ENCODE measurements at places on chromosomes 2 and 18. TPM values are rescaled to one million over a fixed set of nuclear protein-coding genes. Genes with fewer than 3 reads are reported as not detected.

DNA sequence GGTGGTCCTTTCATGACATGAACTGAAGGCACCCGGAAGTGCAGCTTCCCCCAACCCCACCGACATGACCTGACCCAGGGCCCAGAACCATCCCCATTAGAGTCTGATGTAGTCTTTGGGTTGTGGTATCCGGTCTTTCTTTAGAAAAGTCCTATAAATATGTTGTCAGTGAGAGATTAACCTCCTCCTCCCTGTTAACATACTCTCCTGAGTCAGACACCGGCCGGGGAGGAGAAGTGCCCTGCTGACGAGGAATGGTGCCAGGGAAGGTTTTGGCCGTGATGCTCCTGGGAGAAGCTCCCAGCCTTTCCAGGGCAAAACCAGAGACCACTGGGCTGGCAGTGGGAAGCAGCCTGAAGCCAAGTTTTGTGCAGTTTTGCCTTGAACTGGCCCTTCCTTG lies 109.0 kb downstream of the LAMA3 start:
- peak; percentile 87 for DNase-seq

- DNase-seq: peak; percentile 64
These were observed 71.2 kb upstream of the ZNF236 start for GRCh38 chr18:76750917-76751890.

GRCh38 chr2:61439241-61440002 lies 31.5 kb downstream of the USP34 start:
- peak; percentile 87 for DNase-seq

DNA sequence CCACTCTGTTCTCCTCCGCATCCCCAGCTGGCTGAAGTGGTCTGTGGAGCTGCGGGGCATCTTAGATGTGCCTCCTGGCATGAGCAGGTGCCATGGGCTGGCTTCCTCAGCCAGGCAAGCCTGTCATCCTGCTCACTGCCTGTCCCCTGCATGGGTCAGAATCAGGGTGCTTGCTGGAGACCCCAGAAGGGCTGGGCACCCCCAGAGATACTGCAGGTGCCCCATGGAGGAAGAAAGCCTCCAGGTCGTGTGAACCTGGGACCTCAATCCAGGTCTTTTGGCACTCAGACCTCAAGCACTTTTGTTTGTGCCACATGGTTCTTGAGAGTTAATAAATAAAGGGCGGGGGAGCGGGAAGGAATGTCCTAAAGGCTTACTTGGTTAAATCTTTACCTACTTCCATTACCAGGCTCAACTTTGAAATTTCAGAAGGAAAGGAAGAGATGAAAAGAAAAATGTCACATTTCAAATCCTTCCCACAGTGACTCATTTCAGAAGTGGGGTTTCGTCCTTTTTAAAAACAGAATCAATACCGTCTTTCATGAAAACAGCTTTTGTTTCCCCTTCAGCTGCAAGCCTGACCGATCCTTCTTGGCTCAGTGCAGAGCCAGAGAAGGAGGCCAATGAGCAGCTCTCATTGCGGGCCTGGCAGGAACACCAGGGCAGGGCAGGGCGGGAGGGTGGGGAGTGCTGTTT lies 69.9 kb downstream of the RHOB start:
- DNase-seq: no peak

- no peak for DNase-seq
These were observed 156.1 kb downstream of the MYO1B start for GRCh38 chr2:191401287-191401686.

DNA sequence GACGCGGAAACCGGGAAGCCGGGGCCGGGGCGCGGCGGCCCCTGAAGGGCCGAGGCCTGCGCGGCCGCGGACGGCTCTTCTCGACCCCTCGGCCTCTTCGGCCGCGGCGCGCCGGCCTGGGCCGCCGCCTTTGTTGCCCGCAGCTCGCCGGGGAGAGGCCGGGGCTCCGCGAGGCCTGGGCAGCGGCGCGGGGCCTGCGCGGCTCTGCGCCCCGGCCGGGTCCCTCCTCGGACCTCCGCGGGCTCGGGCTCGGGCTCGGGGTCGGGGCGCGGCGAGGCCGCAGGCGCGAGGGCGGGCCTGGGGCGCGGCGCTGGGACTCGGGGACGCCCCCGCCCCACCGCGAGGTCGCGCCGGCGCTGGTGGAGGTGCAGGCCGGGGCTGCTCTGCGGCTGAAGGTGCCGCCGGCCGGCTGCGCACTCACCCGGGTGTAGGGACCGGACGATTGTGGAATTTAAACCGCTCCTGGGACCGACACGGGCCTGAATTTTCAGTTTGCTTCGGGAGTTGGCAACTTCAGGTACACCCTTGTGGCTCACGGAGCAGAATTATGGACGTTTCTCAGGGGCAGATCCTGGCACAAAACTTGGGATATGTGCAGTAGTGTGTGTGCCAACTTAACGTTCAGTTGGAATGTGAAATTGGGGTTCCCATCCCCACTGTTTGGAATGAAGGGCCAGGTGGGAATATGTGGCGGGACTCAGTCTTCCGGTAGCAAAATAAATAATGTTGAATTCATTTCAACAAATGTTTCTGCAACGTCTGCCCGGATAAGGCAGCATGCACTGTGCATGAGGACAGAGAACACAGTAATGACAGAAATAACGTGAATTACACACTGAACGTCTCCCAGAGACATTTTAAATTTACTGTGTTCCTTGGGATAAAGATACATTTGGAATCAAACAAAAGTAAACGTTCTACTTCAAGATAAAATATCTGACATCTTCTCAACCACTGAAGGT lies 787 bp downstream of the SOCS6 start:
- DNase-seq: no peak

- no peak for DNase-seq
These were observed 28.3 kb upstream of the TOGARAM2 start for GRCh38 chr2:28952836-28953211.

GRCh38 chr18:36309436-36310391 lies 12.2 kb downstream of the FHOD3 start:
- DNase-seq: no peak

- no peak for DNase-seq
These were observed 19.6 kb upstream of the WDR75 start for GRCh38 chr2:189421644-189422043.

- DNase-seq: no peak
These were observed 163.6 kb upstream of the ZNF516 start for GRCh38 chr18:76658627-76659026.

DNA sequence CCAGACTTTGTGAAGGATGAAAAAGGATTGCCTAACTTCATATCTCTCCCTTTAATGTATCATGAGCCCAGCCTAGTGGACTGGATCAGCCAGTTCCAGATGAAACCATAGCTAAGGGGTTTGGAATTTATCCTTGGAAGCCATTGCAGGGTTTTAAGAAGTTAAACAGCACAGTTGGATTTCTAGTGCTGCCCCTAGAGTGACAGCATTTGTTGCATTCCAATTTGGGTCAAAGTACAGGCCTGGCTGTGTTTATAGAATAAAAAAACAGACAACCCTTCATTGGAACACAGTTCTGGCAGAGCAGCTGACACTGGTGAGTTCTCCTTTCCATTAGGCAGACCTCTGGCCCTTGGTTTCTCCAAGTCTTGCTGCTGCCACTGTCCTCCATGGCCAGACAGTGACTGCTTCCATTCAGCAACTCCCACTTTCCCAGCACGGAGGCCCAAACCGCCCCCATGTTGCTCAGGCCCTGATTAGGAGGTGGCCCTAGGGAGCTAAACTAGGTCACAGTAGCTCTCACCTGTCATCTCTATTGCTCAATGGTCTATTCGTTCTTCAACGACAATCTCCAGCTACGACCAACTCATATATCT lies 8.0 kb downstream of the GPR39 start:
- peak; percentile 83 for DNase-seq

DNA sequence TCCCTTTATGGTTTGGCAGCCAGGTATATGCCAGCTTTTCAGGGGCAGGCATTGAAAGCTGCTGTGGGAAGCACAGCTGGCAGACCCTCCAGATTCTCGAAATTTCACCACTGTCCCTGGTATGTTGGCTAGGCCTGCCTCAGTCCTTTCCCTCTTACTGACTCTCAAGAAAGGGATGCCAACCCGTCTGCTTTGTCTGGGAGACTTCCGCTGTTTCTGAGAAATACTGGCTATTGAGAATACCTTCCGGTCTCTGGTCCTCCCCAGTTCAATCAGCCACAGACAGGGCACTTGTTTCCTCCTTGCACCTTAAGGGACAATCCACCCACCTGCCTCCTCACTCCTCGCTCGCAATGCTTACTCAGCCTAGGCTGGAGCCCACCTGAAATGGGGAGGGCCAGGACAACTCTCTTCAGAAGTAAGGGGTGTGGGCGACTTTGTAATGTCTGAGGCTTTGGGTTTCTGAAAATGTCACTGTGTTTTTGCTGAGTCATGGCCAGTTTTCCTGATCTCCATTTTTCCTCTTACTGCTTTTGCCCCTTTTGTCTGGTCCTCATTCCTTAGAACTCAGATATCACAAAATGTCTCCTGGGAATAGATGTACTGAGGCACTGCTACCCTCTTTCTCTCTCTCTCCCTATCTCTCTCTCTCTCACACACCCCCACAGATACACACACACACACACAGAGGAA lies 571.1 kb downstream of the TNS1 start:
- peak; percentile 90 for DNase-seq

- DNase-seq: no peak
These were observed 41.1 kb upstream of the C1GALT1C1L start for GRCh38 chr2:43717322-43717721.

DNA sequence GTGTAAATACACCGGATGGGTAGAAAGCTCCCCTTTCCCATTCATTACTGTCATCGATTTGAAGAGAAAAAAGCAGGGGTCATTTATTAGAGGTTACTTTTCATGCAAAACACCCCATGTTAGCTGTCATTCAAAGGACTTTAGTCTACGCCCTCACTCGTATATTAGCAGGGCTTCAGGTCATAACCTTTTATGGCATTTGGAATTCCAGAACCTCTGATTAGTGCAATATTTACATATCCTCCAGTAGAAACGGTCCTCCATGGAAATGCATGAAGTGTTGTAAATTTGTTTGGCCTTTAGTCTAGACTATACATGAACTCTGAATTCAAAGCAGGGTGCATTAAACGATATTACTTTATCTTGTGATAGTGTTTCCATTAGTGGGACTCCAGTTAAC lies 180.5 kb downstream of the ZNF516 start:
- no peak for DNase-seq

DNA sequence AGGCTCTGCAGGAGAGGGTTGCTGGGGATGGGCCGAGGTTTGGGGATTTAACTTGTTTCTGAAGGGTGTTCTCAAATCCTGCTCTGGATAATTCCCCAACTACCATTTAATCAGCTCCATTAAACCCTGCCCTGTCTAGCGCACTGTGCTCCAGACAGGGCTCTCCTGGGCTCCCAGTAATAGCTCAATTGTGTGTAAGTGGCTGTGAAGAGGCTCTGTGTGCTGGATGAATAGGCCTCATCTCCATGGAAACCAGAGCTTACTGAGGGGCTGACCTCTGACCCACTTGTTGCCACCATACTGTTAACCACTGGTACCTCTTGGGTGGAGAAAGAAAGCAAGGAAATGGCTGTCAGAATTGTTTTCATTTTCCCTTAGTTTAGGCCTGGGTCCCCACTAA lies 92.9 kb downstream of the TGOLN2 start:
- no peak for DNase-seq

DNA sequence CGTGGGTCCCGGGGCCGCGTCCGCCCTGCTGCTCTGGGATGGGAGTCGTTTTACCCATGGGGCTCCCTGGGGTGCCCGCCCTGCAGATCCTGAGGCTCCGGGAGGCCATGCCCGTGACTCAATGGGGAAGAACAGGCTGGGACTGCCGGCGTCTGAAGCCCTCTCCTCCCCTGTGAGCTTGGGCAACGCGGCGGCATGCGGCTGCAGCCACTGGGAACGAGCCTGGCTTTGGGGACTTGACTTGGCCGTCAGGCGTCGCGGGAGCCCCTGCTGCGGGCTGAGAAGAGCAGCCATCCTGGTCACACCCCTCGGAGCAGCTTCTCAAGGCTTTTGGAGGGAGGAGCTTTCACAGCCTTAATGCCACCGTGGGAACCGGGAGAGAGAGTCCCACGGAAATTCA lies 126.9 kb upstream of the CTDP1 start:
- no peak for DNase-seq

DNA sequence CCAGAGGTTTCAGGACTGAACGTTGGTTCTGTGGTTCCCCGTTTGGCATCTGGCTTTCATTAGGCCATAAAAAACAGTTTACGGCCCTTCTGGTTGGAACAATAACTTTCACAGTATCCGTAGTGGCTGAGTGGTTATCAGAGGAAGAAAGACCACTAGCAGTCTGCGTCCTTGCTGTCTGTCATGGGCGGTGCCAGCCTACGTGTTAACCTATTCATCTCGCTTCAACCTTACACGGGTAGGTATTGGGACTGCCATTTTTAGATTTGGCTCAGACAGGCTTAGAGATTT lies 42.6 kb upstream of the ROCK2 start:
- no peak for DNase-seq

DNA sequence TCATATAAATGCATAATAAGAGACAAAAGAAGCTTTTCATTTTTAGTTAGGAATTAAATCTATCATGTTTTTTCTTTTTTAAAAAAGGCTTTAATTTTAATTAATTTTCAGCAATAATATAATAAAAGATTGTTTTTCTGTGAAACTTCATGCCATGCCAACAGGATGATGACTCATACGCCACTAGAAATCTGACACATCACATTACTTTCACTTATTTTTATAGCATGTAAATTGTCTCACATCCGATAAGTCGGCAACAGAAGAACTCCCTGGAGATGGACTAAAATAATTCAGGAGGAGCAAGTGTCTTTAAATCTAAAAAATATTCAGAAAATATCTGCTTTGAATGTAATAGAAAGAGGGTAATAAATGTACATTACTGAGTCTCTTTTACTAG lies 1024.2 kb upstream of the ACVR2A start:
- DNase-seq: no peak

The CTNNA2 gene
- 2.5 TPM for total RNA-seq

The VIL1 gene
- total RNA-seq: not detected

The WNT10A gene
- total RNA-seq: not detected

The RPE gene
- total RNA-seq: 38.0 TPM

The STPG4 gene
- total RNA-seq: not detected

The MARCHF4 gene
- total RNA-seq: not detected

Measured in esophagus muscularis mucosa (tissue), 4 donors.